ENCODE measurements at places on chromosomes 12 and 14.

- no peak overlapping the region for H3K4me3 ChIP-seq
- H3K36me3 ChIP-seq: no peaks in the 10 kb centered on the region
- H3K27me3 ChIP-seq: no peaks in the 10 kb centered on the region
- H3K27ac ChIP-seq: no peak overlapping the region
Observed at GRCh38 chr14:27127838-27128237, 530.0 kb upstream of the NOVA1 start.

- DNase-seq: no peak
- no peaks in the 10 kb centered on the region for H3K36me3 ChIP-seq
- no peak overlapping the region for H3K27ac ChIP-seq
- H3K4me3 ChIP-seq: no peak overlapping the region
- H3K27me3 ChIP-seq: no peaks in the 10 kb centered on the region
Observed at GRCh38 chr12:130131801-130132200, 30.5 kb upstream of the FZD10 start.

DNA sequence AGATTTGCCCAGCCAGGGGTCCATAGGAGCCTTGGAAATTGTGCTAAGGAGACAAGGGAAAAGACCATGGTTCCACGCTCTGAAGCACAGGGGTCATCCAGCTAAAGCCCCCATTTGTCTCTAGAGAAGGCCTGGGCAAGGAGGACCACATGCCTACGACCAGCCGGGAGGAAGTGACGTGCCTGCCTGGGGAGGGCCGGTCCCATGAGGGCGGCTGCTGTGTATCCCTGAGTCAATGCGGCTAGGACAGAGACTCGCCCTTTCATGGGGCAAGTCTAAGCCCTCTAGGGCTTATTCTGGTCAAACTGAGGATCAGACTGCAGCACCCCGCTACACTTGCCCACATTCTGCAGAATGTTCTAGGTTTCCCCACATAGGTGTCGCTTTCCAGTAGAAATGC, 20.6 kb upstream of the RIN3 start:
- DNase-seq: no peak
- H3K36me3 ChIP-seq: no peaks in the 10 kb centered on the region
- no peak overlapping the region for H3K27ac ChIP-seq
- H3K4me3 ChIP-seq: no peak overlapping the region

DNA sequence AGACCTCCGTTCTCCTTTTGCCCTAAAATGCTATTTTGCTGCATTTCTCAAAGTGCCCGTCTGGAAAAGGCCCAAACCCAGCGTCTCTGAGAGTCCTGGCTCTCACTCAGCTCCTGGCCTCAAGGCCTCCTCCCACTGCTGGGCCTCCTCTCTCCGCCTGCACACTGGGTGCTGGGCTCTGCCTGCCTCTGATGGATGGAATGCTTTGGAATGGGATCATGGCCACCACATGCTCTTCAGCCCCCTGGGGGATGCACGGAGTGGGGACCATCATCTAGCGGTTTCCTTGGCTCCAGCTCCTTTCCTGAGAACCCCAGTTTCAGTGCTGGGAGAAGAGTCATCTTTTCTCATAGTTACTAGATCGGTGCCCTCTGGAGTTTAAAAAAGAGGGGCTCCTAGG, 65.2 kb downstream of the KDM2B start:
- H3K4me3 ChIP-seq: no peak overlapping the region
- H3K4me1 ChIP-seq: no peaks in the 10 kb centered on the region
- no peak for DNase-seq
- H3K27ac ChIP-seq: no peak overlapping the region
- H3K36me3 ChIP-seq: no peaks in the 10 kb centered on the region

GRCh38 chr12:58884916-58885315, 35.4 kb downstream of the LRIG3 start:
- no peaks in the 10 kb centered on the region for H3K36me3 ChIP-seq
- no peak overlapping the region for H3K27ac ChIP-seq
- DNase-seq: no peak

DNA sequence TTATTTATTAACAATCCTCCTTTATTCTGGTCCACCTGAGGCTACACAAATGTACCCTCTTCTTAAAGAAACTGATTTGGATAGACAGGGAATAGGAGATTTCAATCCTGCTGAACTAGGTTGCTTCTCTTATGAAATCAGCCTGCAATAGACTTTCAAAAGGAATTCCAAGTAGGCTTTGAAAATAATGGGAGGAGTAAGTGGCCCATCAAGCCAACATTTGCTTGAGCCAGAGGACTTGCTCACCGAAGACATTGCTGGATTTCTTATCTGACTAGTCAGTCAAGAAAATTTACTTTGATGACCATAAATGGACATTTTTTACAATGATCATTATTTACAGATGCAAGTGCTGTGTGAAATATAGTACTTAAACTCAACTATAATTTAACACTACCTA, 82.8 kb upstream of the RASSF8 start:
- DNase-seq: no peak
- H3K27ac ChIP-seq: no peak overlapping the region
- H3K4me1 ChIP-seq: no peaks in the 10 kb centered on the region
- H3K4me3 ChIP-seq: no peak overlapping the region

- no peak overlapping the region for H3K27ac ChIP-seq
- no peak overlapping the region for H3K4me3 ChIP-seq
- no peak for DNase-seq
- H3K4me1 ChIP-seq: no peaks in the 10 kb centered on the region
Observed at GRCh38 chr12:6843118-6843902, 2.6 kb downstream of the GNB3 start.

DNA sequence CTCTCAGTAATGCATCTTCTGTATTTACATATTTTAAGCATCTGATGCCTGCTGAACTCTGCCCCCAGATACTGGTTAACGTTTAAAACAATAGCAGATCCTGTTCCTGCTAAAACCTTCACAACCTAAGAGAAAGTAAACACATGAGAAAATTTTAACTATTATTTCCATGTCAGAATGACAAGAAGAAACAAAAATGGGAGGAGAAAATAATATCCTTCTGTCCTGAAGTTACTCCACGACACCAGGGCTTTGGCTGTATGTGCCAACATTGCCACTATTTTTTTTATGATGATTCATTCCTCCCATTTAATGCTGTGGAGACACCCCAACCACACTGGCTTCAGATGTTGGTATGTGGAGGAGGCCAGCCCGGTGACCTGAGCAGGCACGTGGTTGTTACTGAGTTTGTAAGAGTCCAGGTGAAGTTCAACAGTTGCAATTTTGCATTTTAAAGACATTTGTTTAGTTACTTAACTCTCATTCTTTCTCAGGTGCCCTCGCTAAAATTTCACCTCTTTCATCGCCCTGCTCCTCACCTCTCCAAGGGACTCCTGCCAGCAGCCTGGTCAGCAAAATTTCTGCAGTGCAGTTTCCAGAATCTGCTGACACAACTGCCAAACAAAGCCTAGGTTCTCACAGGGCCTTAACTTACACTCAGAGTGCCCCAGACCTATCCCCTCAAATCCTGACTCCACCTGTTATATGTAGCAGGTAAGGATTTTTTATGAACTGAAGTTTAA, 65.5 kb upstream of the SLCO1C1 start:
- H3K27ac ChIP-seq: peak overlapping the region; percentile 21
- H3K27me3 ChIP-seq: no peaks in the 10 kb centered on the region

GRCh38 chr12:130981074-130981742, 27.5 kb downstream of the ADGRD1 start:
- peak overlapping the region; percentile 14 for H3K27ac ChIP-seq
- no peaks in the 10 kb centered on the region for H3K4me1 ChIP-seq
- no peaks in the 10 kb centered on the region for H3K27me3 ChIP-seq

DNA sequence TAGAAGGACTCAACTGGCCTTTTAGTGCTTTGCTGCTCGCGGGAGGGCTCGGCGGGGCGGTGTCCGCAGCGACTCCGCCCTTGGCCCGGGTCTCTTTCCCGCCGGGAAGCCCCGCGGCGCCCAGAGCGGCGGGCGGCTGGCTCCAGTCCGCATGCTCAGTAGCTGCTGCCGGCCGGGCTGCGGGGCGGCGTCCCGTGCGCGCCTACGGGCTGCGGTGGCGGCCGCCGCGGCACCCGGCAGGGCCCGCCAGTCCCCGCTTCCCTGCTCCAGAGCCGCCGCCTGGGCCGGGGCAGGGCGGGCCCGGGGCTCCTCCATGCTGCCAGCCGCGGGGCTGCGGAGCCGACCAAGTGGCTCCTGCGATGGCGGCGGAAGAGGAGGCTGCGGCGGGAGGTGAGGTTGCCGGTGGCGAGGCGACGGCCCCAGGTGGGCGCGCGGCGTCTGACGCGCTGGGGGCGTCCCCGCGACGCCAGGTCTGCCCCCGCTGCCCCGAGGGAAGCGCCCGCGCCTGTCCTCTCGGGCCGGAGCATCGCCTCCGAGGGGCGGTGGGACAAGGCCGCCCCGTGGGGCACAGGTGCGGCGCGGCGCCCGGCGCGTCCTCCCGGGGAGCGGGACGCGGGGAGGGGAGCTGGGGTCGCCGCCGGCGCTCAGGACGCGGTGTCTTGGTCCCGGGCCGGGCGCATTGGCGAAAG, at the start of gene BMAL2:
BMAL2 (plus strand) TSS at position 123 of the 689 bp plus-strand sequence; CDS start at position 360, 237 bp downstream.
- H3K27ac ChIP-seq: peak within 1 kb of the TSS; percentile 40
- DNase-seq: peak; percentile 16
- no peaks in the 10 kb centered on the region for H3K4me1 ChIP-seq
- H3K27me3 ChIP-seq: no peaks in the 10 kb centered on the region
- H3K4me3 ChIP-seq: peak within 1 kb of the TSS; percentile 36
- H3K36me3 ChIP-seq: no peaks in the 10 kb centered on the region

DNA sequence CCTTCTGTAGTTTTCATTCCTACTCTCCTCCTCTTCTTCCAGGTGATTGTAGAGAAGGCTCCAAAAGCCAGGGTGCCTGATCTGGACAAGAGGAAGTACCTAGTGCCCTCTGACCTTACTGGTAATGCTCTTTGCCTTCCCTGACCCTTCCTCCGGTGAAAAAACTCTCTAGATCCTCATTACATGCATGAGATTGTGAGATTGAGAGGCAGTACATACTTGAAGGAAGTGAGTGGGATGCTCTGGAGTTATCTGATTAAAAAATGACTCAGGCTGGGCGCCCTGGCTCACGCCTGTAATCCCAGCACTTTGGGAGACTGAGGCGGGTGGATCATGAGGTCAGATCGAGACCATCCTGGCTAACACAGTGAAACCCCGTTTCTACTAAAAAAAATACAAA, 5.3 kb downstream of the GABARAPL1 start:
- peak overlapping the region; percentile 64 for H3K27ac ChIP-seq
- H3K4me1 ChIP-seq: peaks cover 5% of the 10 kb centered on the region

DNA sequence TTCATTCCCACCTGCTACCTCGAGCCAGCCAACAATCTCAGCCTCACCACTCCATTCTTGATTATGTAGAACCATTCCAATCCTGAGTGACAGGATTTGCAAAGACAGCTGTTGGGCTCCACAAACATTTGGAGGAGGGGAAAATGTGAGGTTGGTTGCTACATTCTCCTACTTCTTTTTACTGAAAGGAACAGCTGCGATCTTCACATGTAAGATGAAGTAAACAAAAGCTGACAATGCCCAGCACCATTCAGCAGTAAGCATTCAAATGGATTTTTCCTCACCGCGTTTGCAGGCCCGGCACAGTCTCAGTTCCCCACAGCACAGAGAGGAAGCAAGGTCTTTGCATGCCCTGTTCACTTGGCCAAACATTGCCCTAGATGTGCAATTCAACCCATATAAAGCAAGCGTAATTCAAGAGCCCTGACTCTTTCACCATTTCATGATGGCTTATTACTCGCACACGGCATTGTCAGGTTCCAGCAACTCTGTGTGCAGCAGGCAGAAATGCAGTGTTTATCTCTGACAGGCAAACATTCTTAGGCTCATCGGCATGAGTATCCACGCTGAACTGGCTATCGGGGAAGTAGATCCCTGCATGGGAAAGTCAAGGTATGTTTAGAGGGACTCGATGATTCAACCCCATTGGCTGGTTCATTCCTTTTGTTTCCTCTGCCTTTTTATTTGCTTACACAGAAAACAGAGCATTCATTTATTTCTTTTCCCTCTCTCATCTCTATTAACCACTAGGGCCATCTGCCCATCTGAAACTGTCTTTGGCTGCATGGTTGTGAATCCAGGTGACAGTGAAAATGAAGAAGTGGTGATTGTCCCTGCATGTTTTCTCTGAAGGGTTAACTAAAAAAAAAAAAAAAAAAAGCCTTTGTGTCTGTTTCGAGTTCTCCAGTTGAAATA, 236.1 kb upstream of the PLEKHG7 start:
- DNase-seq: no peak
- H3K4me1 ChIP-seq: no peaks in the 10 kb centered on the region
- no peak overlapping the region for H3K27ac ChIP-seq

GRCh38 chr14:23056956-23057756, at the start of gene CDH24:
TSS of gene CDH24 (minus strand) at chr14:23057520. CDS start at chr14:23055733, 1,787 bp downstream.
- H3K27ac ChIP-seq: peak within 1 kb of the TSS; percentile 86
- H3K36me3 ChIP-seq: no peaks in the 10 kb centered on the region
- H3K27me3 ChIP-seq: no peaks in the 10 kb centered on the region
- H3K4me1 ChIP-seq: no peaks in the 10 kb centered on the region

GRCh38 chr14:100608586-100609330, 21.5 kb upstream of the BEGAIN start:
- H3K4me3 ChIP-seq: no peak overlapping the region
- no peak overlapping the region for H3K27ac ChIP-seq
- no peaks in the 10 kb centered on the region for H3K27me3 ChIP-seq
- no peaks in the 10 kb centered on the region for H3K4me1 ChIP-seq

DNA sequence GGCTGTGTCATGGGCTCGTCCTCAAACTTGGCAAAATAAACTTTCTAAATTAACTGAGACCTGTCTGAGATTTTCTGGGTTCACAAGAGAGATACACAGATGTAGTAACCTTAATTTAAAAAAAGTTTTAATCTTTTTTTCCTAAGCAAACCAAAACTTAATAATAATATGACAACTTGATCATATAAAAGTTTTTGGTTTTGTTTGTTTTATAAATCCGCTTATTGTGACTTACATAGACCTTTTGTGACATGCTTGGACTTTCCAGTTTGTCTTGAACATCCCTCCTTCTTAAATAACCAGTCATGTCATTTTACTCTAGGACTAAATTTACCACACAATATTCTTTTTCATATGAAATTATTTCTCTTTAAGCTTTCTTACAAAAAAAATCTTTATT, 8.5 kb downstream of the RDH12 start:
- no peaks in the 10 kb centered on the region for H3K27me3 ChIP-seq
- H3K4me3 ChIP-seq: no peak overlapping the region
- H3K36me3 ChIP-seq: no peaks in the 10 kb centered on the region
- no peak overlapping the region for H3K27ac ChIP-seq

GRCh38 chr12:109329686-109330085, 18.0 kb upstream of the MYO1H start:
- no peaks in the 10 kb centered on the region for H3K27me3 ChIP-seq
- H3K4me1 ChIP-seq: no peaks in the 10 kb centered on the region
- no peak overlapping the region for H3K4me3 ChIP-seq
- no peak overlapping the region for H3K27ac ChIP-seq

DNA sequence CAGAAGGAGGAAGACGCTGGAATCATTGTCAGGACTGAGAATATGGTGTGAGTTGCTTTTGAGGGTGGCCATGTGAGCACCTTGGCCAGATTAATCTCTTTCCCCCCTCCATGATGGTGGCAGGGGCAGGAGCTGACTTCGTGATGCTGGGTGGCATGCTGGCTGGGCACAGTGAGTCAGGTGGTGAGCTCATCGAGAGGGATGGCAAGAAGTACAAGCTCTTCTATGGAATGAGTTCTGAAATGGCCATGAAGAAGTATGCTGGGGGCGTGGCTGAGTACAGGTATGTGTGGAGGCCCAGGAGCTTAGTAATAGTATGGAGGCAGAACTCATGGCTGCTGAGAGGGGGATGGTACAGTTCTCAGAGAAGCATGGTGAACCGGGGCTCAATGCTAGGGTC, 4.3 kb downstream of the TINF2 start:
- H3K4me1 ChIP-seq: peaks cover 28% of the 10 kb centered on the region
- no peaks in the 10 kb centered on the region for H3K36me3 ChIP-seq
- H3K27me3 ChIP-seq: no peaks in the 10 kb centered on the region
- H3K4me3 ChIP-seq: no peak overlapping the region
- no peak for DNase-seq

All from uterus (tissue), 4 donors.